Fibroblast of villous mesenchyme (primary cell): ENCODE measurements at places on chromosomes 5 and 9. TPM values are rescaled to one million over a fixed set of nuclear protein-coding genes. Genes with fewer than 3 reads are reported as not detected.

PCAT7 gene
- total RNA-seq, result 0.43 and 0.64 TPM in 2 replicates

NR6A1 gene
- total RNA-seq, result under 0.01 and 0.32 TPM in 2 replicates

DNA sequence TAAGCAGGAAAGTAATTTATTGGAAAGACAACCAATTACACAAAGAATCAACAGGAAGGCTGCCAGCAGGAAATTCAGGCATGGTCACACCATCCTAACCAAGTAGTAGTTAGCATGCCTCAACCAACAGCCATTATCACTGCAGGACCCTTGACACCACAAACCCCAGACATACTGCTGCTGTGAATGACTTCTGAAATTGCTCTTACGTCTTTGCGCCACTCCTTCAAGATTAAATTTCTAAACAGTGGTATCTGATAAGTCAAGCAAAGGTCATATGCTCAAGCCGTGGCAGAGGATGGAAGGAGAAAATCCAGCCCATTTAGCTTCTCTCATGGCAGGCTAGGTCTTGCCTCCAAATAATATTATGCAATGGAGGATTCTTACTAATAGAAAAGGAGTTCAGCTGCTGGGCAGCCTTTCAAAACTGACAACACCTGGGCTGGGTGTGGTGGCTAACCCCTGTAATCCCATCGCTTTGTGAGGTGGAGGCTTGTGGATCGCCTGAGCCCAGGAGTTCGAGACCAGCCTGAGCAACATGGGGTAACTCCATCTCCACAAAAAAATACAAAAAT, 5.0 kb upstream of the PTGER4 start:
- DNase-seq, result no peak

DNA sequence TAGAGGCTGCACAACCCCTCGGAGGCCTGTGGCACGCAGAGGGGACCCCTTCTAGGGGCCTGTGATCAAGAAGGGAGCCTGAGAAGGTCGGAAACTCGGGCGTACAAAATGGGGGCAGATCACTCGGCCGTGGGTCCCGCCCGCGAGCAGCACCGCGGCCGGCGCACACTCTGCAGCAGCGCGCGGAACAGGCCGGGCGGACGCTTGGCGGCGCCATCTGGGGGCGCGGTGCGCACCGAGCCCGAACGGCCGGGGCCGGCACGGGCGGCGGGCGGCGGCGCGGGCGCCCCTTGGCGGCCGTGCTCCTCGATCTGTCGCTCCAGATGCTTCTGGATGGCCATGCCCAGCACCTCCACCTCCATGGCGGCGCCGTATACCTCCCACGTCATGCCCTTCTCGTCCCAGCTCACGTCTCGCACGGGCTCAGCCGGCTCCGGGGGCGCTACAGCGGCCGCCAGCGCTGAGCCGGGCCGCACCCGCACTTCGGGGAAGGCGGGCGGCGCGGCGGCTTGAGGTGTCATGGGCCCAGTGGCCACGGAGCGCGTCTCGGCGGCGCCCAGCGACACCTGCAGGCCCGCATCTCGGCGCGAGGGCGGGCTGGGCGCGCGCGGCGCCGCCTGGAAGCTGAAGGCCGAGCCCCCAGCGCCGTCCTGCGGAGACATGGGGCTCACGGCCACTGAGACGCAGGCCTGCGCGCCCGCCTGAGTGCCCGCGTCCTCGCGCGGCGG, 13.1 kb downstream of the GPRIN1 start:
- DNase-seq, result peak; percentile 33

GRCh38 chr9:71115448-71115975, 5.9 kb downstream of the TRPM3 start:
- no peak for DNase-seq

- peak; percentile 68 for DNase-seq
Observed at GRCh38 chr9:89732295-89732938, 127.6 kb downstream of the GADD45G start.

DNA sequence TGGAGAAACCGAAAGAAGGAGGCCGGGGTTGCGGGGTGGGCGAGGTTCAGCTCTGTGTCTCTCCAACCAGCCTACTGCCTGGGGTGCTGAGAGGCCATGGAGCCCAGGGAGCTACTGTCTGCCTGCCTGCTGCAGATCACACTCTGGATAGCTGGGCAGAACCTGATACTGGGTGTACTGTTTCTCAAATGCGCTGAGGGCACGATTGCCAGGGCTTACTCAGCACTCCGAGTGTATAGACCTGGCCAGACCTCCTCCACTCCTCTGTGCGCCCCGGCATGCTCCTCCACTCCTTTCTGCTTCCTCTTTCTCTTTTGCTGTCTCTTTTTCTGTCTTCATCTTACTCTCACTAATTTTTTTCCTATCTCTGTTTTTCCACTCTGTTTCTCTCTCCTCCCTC, 215.1 kb downstream of the PAPPA start:
- no peak for DNase-seq

- DNase-seq, result no peak
Observed at GRCh38 chr9:133342069-133342406, 5.9 kb downstream of the MED22 start.

DNA sequence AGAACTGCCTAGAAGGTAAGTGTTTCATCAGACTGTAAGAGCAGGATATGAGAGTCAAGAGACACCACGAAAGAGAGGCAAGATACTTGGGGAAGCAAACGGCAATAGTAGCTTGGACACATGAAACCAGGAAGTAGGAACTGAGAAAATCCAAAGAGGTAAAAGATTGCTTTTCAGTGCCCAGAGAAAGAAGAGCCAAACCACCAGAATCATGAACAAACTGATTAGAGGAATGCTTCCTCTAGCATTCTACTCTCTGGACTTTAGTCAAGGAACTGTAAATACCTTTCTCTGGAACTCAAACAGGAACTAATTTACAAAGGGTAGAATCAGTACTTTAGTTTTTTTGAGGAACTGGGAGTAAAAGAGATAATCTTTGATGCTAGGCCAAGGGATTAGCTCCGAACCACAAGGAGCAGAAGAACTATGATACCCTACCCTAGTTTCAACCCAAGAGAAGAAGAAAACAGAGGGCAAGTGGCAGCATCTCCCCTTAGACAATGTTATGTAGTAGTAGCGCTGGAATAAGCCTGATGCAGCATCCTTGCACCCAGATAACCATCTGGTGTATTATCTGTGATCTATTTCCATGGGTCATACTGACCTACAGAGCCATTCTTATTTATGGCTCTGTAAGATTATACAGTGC, 41.3 kb downstream of the EFCAB9 start:
- peak; percentile 15 for DNase-seq

- no peak for DNase-seq
Observed at GRCh38 chr5:125683669-125684068, 739.5 kb upstream of the GRAMD2B start.

FYB1 gene
- not detected in 2 replicates for total RNA-seq

DNA sequence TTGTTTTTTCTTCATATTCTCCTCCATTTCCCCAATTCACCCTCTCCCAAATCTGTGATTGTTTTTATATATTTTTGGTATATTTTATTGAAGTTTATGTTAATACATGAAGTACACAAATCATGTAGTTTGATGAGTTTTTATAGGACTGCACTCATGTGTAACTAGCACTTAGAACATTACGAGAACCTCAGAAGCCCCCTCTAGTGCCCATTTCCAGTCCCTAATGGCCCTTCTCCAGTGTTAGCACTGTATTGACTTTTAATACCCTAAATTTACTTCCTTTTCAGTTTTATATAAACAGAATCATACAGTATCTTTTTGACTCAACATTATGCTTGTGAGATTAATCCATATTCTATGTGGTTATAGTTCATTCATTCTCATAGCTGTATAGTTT, 18.5 kb upstream of the FKTN start:
- DNase-seq, result no peak

GRCh38 chr9:132182314-132183091, 20.6 kb downstream of the NTNG2 start:
- DNase-seq, result no peak

GRCh38 chr5:149360272-149360671, 2.4 kb downstream of the PCYOX1L start:
- DNase-seq, result no peak

GRCh38 chr5:157182143-157182757, 1.6 kb downstream of the ITK start:
- DNase-seq, result no peak

DNA sequence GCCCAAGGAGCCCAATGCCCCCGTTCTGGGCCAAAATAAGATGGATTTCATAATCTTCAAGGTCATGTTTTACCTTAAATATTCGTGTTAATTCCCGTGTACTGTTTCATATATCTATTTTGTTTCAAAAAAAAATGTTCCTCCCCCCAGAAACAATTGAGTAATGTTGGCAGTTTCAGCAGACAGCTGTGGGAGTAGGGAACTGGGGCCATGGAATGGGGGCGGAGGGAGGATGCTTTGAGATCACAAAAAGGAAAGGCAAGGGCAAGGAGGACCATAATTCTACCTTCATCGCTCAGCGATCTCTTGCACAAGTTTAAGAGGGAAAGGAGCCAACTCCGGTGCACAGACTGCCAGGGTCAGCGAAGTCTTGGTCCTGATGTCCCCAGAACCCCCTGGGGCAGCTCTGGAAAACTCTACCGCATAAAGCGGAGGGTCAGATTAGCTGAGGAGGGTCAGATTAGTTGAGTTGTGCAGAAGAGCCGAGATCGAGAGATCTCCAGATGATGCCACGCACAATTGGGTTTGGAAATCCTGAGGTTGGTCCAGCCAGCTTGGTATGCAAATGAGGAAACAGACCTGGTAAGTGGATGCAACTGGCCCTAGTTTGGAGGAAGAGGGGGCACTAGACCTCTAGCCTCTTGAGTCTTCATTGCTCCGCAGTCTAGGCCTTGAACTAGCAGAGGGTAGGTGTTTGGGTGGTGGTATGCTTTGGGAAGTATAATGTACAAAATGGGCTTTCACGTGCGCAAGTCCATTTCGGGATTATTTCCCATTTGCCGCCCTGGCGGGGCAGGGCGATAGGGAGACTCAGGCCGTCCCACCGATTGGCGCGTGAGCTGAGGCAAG, 24.0 kb downstream of the CDKN2A start:
- DNase-seq, result no peak

DNA sequence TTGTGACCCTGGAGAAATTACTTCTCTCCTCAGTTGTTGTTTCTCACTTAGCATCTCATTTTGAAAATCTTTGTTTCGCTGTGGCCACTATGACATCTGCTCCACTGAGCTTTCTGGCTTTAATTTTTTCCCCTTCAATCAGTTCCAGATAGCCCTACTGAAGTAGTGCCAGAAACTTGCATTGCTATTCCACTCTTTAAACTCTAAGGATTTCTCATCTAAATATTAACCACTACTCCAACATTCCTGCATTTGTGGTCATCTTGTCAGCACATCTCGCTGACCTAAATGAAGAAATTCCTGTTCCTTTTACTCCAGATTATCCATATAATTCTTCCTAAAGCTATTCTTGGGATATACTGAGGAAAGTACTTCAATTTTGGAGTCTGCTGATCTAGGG, 15.3 kb upstream of the NOL6 start:
- peak; percentile 18 for DNase-seq

DNA sequence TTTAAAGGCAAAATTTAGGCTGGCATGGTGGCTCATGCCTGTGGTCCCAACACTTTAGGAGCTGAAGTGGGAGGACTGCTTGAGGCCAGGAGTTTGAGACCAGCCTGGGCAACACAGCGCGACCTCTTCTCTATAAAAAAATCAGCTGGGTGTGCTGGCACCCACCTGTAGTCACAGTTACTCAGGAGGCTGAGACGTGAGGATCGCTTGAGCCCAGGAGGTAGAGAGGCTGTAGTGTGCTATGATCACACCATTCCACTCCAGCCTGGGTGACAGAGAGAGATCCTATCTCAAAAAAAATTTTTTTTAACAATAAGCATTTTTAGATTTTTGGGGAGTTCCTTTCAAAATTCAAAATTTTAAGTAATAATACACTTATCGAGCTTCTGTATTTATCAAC, 63.3 kb downstream of the SPATA31C2 start:
- DNase-seq, result no peak

ANKDD1B gene
- total RNA-seq, result under 0.01 and 0.32 TPM in 2 replicates

PTGR1 gene
- total RNA-seq, result 85.4 and 116 TPM in 2 replicates

DNA sequence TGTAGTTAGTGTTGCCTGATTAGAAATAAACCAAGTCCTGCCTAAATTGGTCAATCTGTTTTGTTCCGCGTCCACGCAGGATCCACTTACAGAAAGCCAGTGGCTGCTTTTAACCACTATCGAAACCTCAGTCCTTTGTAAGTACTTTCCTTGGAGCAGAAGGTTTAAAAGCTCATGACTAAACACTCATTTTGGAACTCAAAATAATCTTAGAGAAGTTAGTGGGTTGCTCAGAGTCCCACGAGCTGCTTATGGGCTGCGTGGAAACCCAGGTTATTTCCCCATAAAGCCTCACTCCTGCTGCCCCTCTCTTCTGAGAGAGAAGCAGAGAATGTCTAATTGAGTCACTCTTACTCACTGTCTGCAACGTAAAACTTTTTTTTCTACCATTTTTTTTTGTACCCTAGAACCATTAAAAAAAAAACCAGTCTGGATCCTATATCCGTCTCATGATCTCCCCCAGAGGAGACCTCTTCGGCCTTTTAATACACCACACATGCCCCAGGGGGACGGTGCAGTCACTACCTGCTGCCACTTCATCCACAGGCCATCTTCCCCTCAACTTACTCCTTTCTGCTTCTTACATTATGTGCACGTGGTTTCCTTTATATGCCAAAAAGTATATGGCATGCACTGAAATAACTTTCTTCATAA, 7.6 kb downstream of the BASP1 start:
- DNase-seq, result peak; percentile 47

DNA sequence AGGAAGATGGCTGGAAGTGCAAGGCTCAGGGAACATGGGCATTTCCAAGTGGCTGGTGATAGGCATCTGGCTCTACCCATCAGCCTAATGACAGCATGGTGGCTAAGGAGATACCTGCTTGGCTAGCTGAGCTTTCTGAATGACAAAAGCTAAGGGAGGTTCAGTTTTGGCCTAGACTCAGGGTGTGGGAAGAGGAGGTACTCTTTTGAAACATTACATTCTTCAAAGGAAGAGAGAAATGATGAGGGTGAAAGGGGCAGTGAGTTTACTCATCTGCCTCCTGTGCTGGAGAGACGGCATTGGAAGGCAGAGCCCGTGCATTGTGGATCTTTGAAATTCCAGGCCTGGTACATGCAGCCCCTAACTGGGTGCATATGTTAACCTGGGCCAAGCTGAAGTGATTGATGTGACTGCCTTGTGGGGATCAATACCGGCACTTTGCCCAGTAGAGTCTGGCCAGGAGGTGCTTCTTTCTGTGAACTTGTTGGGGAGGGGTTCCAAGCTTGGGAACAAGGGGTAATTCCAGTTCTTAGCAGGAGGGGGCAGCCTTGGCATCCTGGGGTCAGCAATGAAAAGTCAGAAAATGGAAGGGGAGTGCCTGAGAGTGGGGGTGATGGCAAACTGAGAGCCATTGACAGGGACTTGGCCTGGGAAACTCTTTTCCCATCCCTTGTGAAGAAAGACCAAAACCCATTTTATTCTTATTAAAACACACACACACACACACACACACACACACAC, 108.6 kb downstream of the ACER2 start:
- no peak for DNase-seq

DNAH5 gene
- 0.97 and 1.3 TPM in 2 replicates for total RNA-seq

GRCh38 chr9:85978496-85978895, 37.5 kb downstream of the NAA35 start:
- DNase-seq, result no peak

PCDHA1 gene
- total RNA-seq, result under 0.01 TPM in 1 of 2 replicates, not detected in the other
